ENCODE measurements at places on chromosomes 6 and 20.

DNA sequence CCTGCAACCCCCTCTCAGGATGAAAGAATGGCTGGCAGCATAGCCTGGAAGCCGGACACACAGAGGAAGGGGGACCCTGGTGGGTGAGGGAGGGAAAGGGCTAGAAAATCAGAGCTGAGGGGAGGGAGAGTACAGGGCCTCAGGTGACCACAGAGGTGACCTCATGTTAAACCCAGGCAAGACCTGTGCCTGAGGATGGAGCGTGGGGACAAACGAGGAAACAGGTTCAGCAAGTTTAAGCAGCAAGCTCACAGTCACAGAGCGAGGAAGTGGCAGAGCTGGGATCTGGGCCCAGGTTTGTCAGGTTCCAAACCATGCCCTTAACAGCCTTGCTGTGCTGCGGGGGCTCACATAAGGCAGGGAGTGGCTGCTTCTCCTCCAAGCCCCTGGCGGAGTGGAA, 4.0 kb upstream of the BPI start:
- DNase-seq, result no peak

- no peak for DNase-seq
These were observed 18.9 kb downstream of the MKKS start for GRCh38 chr20:10415013-10415650.

GRCh38 chr6:53756396-53756795, 38.4 kb upstream of the LRRC1 start:
- DNase-seq, result no peak

GRCh38 chr6:36020154-36020553, 4.3 kb downstream of the SLC26A8 start:
- DNase-seq, result no peak

DNA sequence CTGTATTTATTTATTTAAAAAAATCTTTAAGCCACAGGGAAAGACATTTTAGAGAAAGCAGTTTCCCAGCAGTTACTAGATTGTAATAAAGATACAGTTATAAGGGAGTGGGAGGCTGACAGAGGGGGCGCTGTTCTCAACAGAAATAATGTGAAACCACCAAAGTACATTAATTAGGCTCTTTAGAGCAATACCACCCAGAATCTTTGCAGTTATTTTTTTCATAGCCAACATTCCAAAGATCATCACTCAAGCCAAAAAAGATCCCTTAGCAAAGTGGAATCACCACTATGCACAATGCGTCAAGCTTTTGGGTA, 331.3 kb upstream of the DEFB112 start:
- no peak for DNase-seq

GRCh38 chr6:163753430-163753829, 338.9 kb downstream of the QKI start:
- DNase-seq, result no peak

DNA sequence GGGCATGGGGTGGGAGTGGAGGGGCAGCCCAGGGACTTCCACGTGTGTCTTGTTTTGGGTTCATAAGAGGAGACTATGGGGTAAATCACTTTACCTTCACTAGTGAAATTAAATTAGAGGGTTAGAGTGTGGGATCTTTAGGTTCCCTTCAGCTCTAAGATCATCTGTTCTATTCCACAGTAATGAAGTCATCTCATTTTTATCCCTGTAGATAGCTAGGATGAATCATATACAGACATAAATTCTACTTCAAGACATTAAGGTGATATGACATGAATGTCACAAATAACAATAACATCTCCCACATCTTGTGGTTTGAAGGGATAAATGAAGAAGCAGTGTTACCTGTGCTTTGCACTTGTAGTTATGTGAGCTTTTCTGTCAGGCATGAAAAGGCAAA, 83.8 kb downstream of the ELOVL4 start:
- DNase-seq, result no peak

GRCh38 chr20:46394872-46395760, 11.3 kb downstream of the ELMO2 start:
- no peak for DNase-seq

GRCh38 chr6:82364087-82365015, 734 bp downstream of the TPBG start:
- no peak for DNase-seq

- no peak for DNase-seq
These were observed 15.2 kb upstream of the GDAP1L1 start for GRCh38 chr20:44231713-44232468.

DNA sequence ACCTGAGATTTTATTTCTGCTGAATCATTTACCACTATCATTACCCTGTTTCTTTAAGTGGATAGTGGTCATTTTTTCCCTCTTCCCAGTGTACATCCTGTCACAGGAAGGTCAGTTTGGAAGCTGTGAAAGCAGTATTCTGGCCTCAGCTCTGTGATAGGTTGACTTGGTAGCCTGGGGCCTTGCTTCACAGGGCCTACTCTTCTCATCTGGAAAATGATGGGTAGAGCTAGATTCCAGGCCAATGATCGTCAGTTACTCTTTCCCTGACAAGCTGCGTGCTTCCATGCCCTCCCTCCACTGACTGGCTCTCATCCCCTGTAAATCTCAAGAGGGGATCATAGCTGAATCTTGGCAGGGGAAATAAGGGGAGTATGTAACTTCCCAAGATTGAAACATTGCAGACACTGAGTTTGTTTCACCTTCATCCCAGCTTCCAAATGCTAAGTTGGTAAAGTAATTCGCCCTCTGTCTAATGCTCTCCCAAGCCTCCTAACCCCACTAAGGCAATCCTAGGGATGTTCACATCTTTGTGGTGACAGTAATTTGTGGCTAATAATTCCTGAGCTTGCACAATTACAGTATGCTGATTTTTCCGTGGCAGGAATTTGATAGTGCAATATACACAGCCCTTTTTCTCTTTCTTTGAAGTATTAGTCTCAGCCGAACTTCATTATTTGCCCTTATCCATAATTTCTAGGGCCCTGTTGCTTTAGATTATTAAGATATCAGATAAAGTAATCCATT, 51.2 kb downstream of the VAPB start:
- no peak for DNase-seq

DNA sequence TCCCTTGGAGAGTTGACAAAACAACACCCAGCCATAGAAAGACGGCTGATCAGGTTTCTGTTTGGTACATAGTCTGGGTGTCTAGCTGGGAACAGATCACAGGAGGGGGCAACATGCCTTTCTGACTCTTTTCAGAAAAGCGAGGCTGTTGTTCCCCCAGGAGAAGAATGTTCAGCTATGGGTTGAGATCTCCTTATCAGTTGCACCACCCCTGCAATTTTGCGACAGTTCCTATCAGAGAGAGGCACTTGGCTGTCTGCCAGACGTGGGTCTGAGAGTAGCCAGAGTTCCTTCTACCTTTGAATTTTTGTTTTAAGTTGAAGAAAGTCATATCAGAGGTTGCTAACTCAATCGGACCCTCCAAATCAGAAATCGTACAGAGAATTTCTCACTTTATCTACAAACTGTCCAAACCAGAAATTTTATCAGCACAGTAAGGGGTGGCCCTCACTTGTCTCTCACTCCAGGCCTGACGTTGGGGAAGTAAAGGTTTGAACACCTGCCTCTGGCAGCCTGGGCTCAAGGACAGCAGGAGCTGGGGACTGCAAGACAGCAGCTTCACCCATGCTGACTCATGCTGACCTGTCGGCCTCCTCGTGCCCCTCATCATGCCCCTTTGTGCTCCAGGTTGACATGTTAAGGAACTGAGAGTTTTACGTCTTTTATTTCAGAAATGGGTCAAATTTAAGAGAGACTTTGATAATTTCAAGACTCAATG, 42.3 kb downstream of the TMC2 start:
- DNase-seq, result no peak

- DNase-seq, result no peak
These were observed 94.1 kb downstream of the CDH22 start for GRCh38 chr20:46213946-46214823.

DNA sequence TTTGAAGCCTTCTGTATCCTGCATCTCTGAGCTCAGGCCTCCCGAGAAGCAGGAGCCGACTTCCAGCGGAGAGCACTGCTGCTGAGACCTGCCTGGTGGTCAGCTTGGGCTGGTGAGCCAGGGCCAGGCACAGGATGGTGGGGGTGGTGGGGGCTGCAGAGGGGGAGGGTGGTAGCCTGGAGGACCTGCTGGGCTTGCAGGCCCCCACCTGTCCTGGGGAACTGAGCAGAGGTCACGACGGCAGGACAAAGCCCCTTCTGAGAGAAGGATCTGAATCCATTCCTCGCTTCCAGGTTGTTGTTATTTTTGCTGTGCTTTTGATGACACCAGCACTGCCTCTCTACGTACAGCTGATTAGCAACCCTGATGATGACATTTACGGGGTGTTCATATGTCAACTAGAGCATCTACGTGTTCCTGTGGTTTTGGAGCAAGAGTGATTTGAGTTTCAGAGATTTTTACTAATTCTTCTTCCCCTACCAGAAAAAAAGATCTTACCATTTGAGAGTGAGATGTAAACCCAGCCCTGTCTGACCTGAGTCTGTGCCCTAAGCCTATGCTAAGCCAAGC, 35.7 kb upstream of the CD93 start:
- no peak for DNase-seq

DNA sequence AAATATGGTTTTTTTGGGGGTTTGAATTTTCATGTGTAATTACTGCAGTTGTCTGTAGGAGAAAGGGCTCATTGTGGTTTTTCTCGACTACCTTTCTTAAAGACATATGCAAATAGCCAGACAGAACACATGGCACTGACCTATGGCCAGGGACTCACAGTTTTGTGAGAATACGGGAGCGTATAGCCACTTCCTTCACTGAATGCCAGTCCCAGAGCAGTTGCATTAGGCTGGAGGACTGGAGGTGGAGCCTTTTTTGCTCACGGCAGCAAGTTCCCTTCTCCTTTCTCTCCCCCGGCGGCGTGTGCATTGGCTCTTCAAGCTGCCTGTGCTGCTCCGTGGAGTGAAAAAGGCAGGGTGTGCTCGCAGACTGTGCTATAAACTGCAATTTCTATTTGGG, 114.9 kb downstream of the AKAP7 start:
- peak; percentile 72 for DNase-seq

DNA sequence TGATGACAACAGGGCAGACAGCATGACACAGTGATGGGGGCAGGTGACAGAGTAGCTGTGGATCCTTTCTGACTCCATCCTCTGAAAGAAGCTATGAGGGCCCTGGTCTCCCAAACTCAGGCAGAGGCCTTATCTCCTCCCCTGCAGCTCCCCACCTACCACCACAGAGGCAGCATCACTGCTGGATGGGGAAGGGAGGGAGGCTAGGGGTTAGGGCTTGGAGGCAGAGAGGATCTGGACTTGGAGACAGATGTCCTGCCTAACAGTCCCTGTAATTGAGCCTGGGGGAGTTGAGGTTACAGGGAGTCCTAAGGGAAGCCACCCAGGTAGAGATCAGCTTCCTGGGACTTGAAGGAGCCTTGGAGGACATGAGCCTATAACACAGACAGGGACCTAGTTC, 37.9 kb downstream of the FAM110A start:
- DNase-seq, result no peak

DNA sequence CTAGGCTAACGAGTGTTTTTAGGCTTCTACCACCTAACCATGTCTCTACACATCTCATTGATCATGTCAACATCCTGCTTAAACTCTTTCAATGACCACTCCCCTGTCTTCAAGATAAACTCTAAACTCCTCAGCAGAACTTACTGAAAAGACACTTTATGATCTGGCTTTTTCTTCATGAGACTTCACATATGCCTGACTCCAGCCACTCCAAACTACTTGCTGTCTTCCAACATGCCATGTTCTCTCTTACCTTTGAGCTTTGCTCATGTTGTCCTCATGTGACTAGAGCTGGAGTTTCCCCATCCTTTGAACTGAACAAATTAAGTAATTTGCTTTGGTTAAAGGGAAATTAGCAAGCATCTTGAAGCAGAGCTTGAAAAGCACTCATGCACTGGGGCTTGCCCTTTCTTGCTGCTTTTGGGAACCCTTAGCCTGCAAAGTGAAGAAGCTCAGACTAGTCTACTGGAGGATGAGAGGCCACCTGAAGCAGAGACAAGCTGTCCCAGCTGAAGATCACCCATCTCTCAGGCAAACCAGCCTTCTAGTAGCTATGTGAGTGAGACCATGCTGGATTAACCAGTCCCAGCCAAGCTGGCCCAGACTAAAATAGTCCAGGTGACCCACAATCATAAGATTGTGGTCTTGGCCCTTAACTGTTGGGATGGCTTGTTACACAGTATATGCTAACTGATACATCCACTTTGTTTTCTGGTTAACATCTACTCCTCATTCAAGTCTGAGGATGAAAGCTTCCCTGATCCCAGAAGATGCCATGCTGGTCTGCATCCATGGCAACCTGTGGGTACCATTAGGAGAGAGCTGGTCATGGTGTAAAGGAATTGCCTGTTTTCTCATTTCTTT, 235.8 kb downstream of the GMPR start:
- no peak for DNase-seq

DNA sequence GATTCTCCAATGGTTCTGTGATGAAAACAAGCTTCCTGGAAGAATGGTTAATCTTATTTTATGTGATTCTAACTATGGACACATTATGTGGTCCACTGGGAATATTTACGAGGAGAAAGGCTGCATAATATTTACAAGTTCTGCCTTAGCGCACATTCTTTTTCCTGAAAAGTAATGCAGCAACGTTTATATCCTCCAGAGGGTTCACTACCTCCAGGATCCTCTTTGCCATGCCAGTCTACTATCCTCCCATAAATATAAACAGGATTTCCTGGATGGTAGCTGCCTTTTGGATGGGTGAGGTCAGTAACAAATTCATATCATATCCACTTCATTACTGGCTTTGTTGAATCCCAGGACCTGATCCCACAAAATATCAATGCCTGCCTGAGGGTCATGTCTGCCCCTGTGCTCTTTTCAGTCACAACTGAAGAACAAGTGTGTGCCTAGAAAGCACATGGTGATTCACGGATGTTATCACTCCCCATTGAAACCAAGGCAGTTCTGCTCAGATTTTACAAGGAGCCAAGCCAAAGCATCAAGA, 30.4 kb downstream of the ADGRF5 start:
- no peak for DNase-seq

- peak; percentile 66 for DNase-seq
These were observed 2.7 kb upstream of the ABHD16B start for GRCh38 chr20:63858393-63859165.

DNA sequence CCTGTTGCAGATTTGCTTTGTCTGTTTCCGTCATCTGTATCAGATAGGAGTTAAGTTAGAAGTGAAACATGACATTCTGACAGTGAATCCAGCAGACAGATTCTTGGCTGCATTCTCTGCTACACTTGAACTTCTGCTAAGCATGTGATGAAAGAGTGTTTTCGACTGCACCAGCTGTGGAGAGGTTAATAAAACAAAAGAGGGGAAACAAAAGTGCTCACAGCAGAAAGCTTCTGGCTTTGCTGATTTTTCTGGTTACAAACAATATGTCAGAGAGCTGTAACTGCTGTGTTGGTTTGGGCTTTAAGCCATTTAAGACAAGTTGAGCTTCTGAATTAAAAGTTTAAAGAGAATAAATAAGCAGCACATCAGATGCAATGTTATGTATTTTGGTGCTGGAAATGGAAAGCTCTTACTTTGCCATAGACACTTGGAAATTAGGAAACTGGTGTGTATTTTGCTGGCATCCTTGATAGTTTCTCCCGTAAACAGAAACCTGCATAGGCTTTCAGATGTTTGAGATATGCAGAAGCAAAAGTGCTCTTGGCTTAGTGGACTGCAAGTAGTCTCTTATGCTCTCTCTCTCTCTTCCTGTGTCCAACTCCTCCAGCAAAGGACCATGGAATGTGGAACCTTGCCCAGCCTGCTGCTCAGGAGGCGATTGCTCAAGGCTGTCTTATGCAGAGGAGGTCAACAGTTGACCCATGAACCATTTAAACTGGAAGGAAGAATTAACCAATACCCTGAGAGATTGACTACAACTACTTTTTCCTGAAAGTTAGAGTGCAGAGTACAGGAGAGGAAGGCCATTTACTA, 104.9 kb downstream of the RPS12 start:
- DNase-seq, result no peak

- no peak for DNase-seq
These were observed 263.0 kb downstream of the CDC5L start for GRCh38 chr6:44650495-44650894.

All from GDM1 (cell line).